ENCODE measurements at places on chromosomes 1 and 21. TPM values are rescaled to one million over a fixed set of nuclear protein-coding genes. Genes with fewer than 3 reads are reported as not detected.

Gene TNFSF4
- 0.73 TPM for total RNA-seq

Gene PRKAB2
- 10.4 TPM for total RNA-seq

Gene TSPEAR
- not detected for total RNA-seq

Gene SRRM1
- total RNA-seq: 61.4 TPM

Gene APOBEC4
- total RNA-seq: not detected

Gene BCAN
- total RNA-seq: not detected

Gene ARV1
- 10.4 TPM for total RNA-seq
